NCI-H1048 (cell line): ENCODE measurements at places on chromosomes 16 and 17.

GRCh38 chr17:19344311-19345066, 18.0 kb downstream of the B9D1 start:
- DNase-seq, result no peak

DNA sequence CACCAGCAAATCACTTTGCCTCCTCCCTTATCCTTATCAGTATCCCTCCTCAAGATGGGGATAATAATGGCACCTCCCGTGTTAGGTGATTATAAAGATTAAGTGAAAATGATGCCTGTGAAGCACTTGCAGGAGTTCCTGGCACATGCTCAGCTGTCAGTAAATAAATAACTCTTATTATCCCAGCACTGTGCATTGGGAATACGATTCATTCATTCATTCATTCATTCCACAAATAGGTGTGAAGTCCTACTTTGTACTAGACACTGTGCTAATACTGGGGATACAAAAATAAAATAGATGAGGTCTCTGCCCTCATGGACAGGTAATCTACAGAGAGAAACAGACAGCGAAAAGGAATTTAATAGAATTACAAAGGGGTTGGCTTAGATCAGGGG, 2.0 kb downstream of the XYLT2 start:
- no peak for DNase-seq

- DNase-seq, result no peak
These were observed 65.2 kb downstream of the ABCC1 start for GRCh38 chr16:16014329-16015224.

DNA sequence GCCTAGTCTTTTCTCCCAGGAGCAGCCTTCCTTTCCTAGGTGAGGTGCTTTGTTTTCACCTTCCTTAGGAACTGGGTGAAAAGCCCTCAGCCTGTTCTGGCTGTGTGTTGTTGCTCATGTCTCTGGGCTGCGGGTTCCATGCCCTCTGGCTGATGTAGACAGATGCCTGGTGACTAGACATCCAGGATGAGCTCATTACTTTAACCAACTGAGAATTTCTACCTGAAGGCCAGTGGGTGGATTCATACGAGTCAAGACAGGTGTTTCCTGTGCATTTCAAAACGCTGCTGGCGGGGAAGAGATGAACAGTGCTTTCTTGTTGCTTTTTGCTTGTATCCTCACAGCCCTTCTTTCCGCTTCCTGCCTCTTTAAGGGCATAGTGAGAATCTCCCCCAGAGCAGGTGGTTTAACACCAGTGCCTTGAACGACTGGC, 22.3 kb downstream of the SAP30BP start:
- no peak for DNase-seq

GRCh38 chr16:16155234-16155633, 68.1 kb downstream of the ABCC6 start:
- no peak for DNase-seq

DNA sequence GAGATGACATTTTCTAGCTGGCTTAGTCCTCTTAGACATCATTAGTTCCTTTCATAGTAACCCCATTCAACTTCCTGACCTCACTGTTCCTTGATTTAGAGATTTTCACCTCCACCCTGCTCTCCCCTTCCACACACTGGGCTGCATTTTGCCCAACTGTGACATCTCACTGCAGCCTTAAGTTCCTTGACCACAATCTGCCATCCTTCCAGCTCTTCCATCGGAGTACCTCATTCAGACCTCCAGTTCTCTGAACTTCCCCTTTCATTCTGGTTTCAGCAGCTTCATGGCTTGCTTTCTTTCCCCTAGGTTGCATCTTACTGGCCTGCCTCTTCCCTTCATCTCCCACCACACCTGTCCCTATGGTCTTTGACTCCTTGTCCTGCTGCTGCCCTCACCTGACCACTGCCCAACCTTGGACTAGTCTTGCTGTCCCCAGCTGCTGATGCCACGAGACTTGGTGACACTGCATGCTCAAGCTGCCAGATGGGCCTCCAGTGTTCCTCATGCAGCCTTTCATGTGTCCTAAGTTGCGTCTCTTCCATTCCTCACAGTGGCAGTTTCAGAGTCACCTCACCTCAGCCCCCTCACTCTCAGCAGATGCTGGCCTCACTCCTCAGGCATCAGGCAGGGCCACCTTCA, 40.8 kb downstream of the NUP88 start:
- DNase-seq, result no peak

DNA sequence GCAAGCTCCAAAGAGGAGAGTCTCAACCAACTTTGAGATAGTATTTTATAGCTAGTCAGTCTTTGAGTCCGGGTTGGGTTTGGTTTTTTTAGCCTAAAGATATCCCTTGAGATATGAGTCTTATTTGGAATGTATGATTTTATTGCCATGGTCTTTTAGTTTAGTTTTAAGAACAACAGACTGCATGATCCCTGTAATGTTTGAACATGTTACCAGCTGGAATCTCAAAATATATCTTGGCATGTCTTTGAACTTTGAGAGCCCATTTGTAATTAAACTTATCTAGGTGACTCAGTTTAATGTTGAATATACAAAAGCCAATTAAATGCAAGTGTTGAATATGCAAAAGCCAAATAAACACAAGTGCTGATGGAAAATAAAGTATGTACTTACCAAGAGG, 100.6 kb downstream of the TANGO6 start:
- no peak for DNase-seq

DNA sequence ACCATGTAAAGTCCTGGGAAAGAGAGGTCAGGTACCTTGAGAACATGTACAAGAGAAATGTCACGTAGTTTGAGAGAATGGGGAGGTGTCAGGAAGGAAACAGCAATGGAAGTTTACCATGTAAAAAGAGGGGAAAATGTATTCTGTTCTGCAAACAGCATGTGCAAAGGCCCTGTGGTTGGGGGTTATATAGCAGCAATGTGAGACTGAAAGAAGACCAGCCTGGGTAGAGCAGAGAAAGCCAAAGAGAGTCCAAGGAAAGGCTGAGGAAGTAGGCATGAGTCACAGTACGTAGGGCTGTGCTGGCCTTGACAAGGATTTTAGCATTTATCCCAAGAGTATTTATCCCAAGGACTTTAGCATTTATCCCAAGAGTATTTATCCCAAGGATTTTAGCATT, 141.3 kb upstream of the CACNG3 start:
- DNase-seq, result no peak

- DNase-seq, result no peak
These were observed at the start of gene GJC1 for GRCh38 chr17:44829523-44830358. Gene GJC1 (minus strand): TSS chr17:44830287. CDS start chr17:44805817, 24,470 bp downstream.

DNA sequence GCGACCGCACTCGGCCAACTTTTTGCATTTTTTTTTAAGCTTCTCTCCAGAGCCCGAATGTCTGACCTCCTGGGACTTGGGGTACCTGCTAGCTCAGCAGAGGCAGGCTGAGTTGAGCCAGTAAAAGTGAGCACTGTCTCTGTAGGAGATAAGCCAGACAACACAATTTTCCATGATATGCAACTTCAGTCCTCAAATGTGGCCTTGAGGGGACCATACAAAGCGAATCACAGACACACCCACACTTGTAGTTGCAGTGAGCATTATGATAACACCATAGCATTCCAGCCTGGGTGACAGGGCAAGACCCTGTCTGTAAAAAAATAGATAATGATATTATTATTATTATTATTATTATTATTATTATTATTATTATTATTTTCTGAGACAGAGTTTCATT, 2.6 kb downstream of the DPEP2 start:
- no peak for DNase-seq

DNA sequence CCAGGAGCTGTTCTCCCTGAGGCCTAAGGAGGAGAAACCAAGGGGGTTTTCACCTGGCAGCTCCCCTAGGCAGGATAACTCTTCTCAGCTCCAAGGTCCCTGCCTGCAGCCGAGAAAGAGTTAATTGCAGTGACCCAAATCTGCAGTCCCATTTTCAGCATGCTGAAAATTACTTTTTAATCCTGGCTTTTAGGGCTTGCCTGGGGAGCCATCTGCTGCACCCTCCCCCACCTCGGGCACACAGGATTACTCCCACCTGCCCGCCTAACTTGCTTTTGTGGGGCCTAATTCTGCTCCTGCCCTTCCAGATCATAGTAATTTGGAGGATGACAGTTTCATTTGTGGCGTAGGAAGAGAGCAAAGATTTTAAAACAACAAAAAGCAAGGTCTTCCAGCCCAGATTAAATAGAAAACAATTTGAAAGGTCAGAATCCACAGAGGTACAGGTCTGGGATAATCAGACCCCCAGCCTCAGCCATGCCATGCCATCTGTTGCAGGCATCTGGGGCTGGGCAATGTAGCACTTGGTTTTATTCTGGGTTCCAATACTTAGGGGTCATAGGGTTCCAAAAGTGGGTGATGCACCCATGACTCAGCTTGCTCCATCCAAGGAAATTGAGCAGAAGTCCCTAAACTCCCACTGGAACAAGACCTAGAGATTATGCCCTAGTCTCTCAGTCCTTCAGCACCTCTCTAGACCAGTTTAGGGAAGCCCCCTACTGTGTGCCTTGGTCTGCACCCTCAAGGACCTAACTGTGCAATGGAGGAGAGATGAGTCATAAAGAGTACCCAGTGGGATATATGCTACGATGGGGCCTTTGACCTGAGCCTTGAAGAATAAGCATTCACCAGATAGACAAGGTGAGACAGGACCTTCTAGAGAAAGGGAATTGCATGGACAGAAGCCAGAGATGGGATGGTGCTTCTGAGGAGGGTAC, 64.5 kb upstream of the NLK start:
- no peak for DNase-seq

DNA sequence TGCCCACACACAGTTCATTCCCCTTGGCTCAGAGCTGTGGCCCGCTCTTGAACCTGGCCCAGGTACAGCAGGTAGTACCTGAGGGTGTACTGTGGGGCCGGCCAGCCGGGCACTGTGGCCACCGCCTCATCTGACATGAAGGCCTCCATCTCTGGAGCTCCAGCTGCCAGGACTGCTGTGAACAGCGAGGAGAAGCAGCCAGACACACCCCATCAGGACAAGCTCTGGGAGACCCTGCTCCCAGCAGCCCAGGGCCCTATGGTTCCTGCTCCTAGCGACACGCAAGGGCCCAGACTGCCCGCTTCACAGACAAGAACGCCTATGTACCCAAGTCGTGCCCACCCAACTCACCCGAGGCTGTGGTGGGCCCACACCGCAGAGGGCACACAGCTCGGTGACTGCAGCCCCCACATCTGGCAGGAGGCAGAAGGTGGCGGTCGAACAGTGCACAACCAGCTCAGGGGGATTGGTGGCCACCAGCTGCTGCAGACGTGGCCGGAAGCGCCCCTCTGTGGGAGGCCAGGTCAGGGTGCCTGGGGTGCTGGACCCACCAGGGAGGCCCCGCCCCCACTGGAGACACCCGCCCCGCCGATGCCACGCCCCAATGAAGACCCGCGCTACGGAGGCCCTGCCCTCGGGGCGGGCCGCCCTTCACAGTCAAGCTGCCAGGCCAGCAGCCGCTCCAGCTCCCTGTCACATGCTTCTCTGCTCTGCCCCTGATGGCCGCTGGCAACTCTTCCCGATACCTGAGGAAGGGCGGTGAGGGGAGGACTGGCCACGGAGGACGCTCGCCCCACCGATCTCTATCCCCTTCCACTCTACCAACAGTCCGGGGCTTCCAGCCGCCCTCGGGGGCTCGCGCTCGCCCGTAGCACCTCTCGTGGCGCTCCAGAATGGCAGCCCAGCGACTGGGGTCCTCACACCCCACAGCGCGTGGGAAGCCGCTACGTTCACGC, 1.1 kb upstream of the STUB1 start:
- no peak for DNase-seq
